ENCODE measurements at places on chromosomes 1 and 21.

DNA sequence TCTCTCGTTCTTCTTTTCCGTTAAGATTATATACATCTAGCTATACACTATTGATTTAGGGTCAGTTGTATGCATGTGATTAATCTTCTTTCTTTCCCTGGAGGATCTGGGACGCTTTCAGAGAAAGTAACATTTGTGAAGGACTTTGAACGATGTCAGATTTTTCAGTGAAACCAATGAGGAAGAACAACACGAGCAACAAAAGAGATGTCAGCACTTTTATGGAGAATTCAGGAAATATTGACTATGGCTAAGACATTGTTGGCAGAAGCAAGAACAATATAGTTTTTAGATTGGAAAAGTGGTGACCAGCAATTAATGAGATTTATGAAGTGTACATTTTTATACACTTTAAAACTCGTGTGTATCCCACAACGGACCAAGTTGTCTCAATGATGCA lies 355.5 kb downstream of the TGFB2 start:
- DNase-seq, result no peak

- DNase-seq, result no peak
Observed at GRCh38 chr1:2480986-2481364, 4.9 kb downstream of the PLCH2 start.

DNA sequence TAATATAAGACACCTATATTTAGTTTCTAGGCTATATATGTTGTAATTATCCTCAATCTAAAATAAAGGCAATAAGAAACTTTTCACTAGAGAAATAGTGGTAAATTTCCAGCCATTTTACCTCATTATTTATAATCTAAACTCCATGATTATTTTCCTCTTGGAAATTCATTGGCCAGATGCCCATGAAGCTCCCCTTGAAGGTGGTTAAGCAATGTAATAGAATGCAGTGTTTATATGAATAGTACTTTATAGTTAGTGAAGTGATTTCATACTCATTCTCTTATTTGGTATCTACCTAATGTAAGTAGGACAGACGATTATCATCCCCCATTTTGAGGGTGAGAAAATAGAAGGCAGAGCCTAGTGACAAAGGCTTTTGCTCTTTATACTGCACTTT lies 26.5 kb downstream of the NFYC start:
- no peak for DNase-seq

GRCh38 chr1:53448241-53448841 lies 10.9 kb upstream of the DMRTB1 start:
- DNase-seq, result no peak

GRCh38 chr1:55589671-55590297 lies 374.6 kb upstream of the USP24 start:
- DNase-seq, result no peak

GRCh38 chr1:155051777-155052398 lies 772 bp downstream of the ADAM15 start:
- no peak for DNase-seq

DNA sequence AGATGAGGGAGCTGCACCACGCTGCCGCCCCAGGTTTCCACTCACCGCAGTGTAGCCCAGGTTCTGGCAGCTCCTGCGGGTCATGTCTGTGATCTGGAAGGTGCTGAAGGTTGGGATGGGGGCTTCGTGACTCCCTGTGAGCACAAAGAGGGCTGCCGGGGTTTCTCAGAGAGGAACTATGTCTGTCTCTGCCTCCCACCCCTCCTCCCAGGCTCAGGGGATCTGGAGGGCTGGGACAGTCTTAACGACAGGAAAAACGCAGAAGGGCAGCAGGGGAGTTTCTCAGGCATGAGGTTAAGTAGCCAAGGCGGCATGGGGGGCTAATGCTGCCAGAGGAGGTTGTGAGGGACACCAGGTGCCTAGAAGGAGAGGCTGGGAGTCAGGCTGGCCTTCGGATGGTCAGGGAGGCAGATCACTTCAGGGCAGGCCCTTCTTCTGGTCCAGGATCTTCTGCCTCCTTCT lies 656 bp downstream of the SH2D2A start:
- no peak for DNase-seq

DNA sequence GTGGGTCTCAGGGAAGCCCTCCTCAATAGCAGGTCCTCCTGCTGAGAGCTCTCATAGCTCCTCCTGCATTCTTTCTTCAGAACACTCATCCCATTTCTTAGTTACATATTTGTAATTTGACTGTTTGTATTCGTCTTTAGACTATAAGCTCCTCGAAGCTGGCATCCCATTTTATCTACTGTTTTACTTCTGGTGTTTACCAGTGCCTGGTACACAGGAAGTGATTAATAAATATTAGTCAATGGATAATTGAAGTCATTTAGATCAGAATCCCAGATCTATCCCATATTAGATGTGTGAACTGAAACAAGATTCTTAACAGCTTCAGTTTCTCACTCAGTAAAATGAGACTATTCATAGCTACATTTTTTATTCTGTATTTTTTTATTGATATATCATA lies 88.7 kb downstream of the PLPP3 start:
- no peak for DNase-seq

DNA sequence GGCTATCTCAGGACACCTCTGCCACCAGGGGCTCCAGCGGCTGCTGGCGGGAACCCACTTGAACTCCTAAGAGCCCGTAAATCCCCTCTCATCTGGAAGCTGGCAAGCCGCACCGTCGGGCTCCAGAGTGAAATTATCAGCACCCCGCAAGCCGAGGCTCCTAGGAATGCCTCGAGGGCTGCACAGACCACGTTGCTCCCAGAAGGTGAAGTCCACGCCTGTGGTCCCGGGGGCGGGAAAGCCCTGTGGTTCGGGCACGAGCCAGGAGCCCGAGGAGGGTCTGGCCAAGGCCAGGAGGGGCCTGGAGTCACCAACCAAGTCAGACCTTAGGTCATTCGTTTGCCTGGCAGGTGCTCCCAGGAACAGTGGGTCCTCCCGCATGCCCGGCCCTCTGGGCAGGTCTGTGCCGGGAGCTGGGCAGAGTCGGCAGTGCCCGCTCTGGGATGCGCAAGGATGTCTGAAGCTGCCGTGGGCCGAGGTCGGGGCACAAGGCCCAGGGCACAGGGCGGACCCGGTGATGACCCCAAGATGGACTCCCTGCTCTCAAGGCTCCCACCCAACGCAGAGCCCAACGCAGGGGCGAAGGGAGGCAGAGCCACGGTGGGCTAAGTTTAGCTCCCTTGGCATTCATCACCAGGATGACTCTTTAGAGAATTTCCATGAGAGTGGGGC lies 8.9 kb downstream of the ACTRT2 start:
- no peak for DNase-seq

DNA sequence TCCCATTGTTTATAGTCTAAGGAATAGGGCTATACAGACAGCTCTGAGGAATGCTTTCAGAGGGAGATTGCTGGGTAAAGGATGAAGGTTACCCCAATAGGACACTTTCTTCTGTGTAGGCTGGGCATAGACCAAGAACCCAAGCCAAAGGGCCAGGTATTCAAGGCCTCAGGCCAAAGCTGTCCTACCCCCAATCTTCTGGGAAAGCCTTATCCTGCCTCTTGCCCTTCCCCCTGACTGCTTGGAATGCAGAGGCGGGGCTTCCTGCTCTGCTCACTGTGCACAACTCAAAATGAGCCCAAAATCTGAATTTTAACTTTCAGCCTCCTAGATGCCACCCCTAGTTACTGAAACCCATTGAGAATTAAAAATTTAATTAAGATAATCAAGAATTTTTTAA lies 2.2 kb downstream of the OR10Z1 start:
- DNase-seq, result no peak

DNA sequence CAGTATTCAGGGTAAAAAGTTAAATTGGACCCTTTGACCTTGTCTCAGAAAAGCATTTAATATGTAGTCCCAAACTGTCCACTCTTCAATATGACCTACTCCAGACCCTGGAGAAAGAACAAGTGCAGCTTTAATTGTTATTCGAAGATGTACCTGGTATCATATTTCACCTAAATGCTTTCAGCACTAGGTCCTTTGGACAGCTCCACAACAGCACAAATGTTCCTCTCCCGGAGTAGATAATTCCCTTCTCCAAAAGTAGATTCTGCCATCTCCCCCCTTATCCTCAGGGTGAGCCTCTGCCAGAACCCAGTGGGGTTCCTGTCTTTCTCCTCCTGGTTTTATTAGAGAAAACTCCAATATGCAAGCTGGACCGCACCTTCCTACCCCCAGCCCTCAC lies 104.5 kb upstream of the AJAP1 start:
- DNase-seq, result no peak

DNA sequence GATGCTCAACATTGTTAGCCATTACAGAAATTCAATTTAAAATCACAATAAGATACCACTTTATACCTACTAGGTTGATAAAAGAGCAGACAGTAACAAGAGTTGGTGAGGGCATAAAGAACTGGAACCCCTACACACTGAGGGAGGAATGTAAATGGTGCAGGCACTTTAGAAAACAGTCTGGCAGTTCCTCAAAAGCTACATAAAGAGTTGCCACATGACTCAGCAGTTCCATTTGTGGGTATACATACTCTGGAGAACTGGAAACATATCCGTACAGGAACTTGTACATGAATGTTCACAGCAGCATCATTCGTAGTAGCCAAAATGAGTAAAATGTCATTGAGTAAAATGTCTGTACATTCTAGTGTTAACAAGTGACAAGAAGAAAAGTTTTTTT lies 17.0 kb downstream of the NSL1 start:
- no peak for DNase-seq

GRCh38 chr1:234316937-234317336 lies 56.3 kb upstream of the COA6 start:
- DNase-seq, result no peak

- DNase-seq, result no peak
Observed at GRCh38 chr1:201016211-201016651, 7.3 kb downstream of the KIF21B start.

GRCh38 chr1:161285521-161285920 lies 24.2 kb downstream of the MPZ start:
- no peak for DNase-seq

DNA sequence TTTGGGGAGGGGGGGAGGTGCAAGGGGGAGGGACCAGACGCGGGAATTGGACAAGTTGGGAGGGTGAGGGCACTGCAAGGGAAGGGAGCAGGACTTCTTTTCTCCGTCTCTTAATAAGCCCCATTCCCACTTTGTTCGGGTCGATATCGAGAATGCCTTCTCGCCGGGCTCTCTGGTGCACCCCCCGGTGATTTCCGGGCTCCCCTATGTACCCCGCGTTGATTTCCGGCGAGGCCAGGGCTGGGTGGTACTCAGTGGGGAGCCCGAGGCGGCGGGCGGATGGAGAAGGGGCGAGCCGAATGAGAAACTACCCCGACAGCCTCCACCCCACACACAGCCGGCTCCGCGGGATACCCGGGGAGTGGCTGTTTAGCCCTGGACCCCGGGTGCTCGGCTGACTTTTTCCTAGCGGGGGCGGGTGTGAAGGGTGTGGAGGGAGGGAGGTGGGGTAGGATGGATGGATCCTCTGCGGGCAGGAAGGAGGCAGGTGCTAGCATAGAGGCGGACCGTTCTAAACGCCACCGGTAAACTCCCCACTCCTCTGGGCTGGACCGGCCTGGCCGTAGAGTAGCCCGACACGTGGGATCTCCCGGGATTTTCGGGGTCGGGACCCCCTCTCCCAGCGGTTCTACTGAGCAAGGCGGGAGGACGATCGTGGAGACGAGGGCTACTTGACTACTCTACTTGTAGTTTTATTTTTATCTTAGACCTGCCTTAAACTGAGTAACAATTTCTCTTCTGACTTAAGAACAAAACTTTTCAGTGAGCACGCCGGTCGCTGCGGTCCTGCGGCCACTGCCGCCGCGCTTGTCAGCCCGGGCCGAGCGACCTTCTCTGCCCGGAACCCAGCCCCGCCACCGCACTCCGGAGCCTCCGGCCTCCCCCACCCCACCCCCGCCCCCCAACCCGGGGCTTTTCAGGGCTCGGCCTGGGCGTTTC lies 1.0 kb downstream of the RNF220 start:
- no peak for DNase-seq

DNA sequence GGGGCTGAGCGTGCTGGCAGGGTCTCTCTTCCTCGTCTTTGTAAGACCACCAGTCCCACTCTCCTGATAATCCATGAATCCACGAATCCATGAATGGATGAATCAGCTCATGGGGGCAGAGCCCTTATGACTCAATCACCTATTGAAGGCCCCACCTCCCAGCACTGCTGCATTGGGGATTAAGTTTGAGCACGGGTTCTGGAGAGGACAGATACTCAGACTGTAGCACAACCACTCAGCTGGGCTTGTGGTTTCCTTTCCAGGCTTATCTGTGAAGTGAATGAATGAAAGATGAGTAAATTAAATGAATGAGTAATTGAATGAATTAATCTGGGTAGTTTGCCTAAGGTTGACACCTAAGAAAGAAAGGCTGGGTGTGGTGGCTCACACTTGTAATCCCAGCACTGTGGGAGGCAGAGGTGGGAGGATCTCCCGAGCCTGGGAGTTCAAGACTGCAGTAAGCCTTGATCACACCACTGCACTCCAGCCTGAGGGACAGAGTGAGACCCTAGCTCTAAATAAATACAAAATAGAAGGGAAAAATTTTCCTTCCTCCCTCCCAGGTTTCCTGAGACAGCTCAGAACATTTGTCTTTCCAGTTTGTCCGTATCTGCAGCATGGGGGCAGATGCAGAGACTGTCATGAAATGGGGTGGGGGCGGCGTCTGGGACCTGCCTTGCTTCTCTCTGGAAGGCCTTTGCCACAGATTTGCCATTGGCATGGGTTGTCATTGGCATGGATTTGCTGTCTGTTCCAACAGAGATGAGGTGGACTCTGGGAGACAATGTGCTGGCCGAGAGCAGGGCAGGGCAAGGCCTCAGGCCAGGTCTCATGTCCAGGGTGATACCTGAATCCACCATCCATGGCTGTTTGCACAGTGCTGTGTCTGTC lies 187.7 kb upstream of the C1orf174 start:
- DNase-seq, result no peak

DNA sequence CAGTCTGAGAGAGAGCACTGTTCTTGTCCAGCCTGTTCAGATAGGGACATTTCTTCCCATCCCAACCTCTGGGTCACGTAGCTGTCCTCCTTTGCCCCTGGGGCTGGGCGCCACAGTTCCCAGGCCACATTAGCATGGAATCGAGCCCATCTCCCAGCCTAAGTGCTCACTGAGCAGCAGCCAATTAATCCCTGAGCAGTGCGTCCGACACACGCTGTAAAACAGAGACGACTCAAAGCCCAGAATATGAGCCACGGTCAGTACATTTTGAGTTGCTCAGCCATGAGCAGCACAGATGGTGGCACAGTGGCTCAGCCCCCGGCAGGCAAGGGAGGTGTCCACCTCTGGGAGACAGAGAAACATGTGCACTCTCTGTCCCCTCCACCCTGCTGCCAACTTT lies 267.4 kb downstream of the NPHP4 start:
- no peak for DNase-seq

- DNase-seq, result no peak
Observed at GRCh38 chr1:232308616-232309015, 321.3 kb downstream of the SIPA1L2 start.

GRCh38 chr1:17363771-17364170 lies 8.2 kb upstream of the PADI6 start:
- DNase-seq, result no peak

GRCh38 chr1:52460694-52461093 lies 56.3 kb downstream of the PRPF38A start:
- no peak for DNase-seq

DNA sequence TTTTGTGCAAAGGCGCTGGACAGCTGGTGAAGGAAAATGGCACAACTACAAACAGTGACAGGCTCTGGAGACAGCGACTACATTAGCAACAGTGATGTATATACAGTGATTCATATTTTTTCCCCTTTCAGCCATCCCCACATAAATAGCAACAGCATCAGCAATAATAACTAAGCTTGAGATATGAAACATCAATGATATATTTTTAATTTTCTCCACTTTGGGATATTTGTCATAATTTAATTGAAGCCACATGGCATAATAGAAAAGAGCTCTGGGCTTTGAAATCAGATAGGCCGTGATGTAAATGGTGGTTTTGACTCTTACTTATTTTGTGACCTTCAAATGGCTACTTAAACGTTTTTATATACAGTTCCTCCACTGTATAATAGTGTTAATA lies 764.3 kb upstream of the PRMT6 start:
- DNase-seq, result no peak

Measured in stimulated activated CD4-positive, alpha-beta T cell treated with anti-CD3 and anti-CD28 coated beads, Interleukin-1b, Interleukin-23, amount 100 ng/mL, for 1 hour (primary cell).